ENCODE measurements at places on chromosomes 16 and 17.

DNA sequence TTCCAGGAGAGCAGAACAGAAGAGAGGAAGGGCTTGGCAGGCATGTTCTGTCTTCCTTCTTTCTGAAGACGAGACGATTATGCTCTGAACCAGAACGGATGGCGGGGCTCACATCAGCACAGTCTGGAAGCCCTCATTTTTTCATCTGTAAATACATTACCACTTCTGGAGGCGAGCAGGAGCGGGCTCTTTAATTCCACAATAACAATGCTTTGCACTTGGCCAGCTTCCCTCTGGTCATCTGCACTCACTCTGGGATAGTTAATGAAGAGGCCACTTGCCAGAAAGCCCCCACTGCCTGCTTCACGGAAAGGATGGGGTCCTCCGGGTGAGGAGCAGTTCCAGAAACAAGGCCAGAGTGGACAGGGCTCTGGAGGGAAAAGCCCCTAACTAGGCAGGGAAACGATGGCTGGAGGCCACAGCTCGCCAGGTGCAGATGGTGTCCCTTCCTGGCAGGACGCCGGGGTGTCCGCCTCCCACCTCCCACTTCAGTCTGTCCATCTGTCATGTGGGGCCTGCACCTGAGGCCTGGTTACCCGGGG, 13.1 kb upstream of the BCAR1 start:
- no peak for DNase-seq

DNA sequence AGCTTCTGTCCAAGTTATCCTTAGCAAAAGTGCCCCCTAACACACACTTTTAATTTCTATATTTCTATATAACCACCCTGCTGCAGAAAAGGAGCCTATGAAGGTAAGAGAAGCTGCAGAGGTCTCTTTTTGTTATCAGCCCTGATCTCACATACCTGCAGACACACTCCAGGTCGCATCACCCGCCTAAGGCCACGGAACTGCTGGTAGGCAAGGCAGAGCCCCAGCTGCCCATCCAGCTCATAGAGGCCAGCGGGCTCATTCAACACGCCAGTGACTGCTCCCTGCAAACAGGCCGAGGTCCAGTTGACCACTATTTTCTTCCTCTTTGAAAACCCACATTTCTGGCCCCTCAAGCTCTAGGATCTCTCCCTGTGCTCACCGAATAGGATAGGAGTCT, 12.2 kb downstream of the CTC1 start:
- no peak for DNase-seq

GRCh38 chr17:64599187-64599676, 62.9 kb downstream of the SMURF2 start:
- DNase-seq: no peak

DNA sequence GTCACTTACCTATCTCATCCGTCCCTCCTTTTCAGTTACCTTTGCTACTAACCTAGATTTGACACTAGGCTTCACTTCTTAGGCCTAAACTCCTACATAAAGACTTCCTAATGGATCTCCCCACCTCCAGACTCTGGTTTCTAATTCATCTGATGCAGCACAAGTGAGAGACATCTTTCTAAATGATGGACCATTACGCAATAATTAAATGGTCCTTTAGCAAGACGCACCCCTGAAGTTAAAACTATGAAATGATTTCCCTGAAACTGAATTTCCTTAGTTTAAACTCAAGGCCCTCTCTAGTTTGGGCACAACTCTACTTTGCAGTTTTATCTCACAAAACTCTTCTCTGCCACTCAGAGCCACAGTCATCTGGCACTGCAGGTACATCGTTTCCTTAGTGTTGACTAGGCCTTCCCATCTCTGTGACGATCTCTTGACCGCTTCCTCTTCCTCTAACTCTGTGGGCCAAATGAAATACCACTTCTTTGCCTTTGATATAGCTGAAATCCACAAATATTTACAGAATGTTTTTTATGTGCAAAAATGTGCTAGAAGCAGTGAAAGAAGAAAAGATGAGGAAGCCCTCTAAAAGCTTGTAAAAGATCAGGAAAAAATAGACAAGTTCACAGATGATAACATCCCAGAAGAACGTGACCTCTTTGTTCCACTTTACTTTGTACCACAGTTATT, 3.3 kb downstream of the SYNRG start:
- DNase-seq: no peak

- no peak for DNase-seq
These were observed 22.9 kb upstream of the ZFPM1 start for GRCh38 chr16:88430185-88430523.

DNA sequence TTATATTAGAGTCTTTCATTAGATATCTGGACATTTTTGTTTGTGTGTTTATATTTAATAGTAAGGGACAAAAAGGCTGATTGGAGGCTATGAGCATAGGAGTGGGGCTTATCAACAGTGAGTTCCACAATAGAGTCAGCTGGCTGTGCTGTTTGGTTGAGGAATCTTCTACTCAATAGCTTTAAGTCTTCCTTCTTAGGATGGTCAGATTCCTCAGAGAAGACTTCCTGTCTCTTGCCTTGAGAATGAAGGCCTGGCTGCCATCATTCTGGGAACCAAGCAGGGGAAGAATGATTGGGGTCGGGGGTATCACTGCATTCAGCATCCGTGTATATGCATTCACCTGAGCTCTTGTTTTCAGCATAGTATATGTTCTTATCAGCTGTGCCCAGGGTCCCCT, 31.9 kb upstream of the ABCC11 start:
- no peak for DNase-seq

All from posterior vena cava (tissue), 2 donors.